Cerebellar nuclear complex (tissue), 1 donor: ENCODE measurements at places on chromosomes 16 and 17.

GRCh38 chr16:19185510-19185851 lies 17.4 kb downstream of the SYT17 start:
- no peak for DNase-seq

GRCh38 chr17:80086081-80086480 lies 15.3 kb upstream of the GAA start:
- DNase-seq, result no peak

DNA sequence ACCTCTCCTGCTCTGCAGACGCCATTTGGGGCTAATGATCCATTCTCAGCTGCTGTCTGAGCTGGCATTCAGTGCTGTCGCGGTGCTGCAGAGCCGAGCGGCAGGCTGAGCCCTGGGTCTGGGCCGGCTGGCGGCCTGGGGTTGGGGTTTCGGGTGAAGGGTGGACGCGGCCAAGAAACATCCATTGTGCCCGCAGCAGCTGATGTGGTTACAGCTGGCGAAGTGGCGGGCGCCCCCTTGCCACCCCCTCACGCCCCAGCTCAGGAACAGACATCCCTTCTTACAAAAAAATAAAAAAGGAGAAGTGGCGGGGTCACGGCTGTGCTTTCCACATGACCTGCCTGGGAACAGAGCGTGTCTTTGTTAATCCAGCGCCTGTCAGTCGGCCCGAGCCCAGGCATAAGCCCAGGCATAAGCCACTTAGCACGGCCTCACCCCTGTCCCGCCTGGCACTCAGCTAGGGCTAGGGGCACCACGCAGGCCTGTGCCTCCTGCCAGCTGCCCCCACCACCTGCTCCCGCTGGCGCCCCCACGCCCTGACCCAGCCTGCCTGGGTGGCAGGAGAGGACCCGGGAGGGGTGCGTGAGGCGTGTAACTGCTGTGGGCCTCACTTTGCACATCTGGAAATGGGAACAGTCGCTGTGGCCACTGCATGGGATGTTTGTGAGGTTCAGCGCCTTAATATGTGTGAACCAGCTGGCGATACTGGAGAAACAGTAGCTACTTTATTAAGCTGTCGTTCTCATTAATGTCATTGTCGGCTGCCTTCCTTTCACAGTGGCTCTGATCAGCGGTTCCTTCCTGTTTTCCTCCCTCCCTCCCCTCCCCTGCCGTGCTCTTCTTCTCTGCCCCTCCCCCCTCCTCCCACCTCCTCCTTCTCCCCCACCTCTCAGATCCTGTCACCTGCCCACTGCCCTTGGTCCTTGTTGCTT lies 197.7 kb upstream of the CIBAR2 start:
- DNase-seq, result no peak

DNA sequence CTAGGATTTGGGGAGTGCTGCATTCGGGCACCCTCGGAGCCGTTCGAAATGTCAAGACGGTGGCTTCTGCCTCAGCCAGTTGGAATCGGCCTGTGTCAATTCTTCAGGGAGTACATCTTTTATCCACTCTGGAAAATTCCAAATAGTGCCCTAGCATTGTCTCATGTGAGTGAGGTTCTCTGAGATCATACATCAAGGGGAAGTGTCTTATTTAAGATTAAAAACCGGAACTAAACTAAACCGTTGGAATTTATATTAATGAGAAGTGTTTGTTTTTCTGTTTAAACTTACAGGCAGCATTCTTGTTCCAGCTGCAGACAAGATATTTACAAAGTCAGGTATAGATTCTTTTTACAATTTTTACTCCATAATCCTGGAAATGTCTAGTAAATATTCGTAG lies 56.8 kb downstream of the SLC47A1 start:
- no peak for DNase-seq

DNA sequence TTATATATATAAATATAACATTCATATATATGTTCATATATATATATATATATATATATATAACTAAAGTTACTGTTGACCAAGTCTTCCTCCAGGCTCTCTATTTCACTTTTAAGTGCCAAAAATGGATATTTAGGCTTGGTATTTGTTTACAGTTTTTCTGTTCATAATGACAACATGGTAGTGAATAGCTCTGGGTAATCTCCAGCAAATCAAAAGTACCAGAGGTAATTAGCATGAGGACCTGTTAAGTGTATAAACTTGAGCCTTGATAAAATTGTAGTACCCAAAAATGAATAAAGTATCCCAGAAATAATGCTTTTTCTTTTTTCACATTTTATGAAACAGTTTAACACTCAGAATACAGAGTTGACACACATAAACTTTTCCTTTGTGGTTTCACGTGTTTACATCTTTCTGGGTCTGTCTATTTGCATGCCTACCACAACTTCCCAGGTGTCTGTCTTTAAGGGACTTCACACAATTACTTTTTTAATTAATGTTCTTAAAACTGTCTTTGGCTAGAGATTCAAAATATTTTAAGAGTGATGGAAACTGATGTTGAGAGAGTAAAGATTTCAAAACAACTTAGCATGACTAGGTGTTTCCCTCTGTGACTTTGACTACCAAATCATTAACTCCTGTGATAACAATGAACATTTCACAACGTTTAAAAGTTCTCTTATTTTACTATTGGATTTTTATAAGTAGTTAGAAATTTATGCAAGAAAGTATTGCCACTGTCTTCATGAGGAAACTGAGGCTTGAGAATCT lies 47.9 kb downstream of the RABEP1 start:
- no peak for DNase-seq

DNA sequence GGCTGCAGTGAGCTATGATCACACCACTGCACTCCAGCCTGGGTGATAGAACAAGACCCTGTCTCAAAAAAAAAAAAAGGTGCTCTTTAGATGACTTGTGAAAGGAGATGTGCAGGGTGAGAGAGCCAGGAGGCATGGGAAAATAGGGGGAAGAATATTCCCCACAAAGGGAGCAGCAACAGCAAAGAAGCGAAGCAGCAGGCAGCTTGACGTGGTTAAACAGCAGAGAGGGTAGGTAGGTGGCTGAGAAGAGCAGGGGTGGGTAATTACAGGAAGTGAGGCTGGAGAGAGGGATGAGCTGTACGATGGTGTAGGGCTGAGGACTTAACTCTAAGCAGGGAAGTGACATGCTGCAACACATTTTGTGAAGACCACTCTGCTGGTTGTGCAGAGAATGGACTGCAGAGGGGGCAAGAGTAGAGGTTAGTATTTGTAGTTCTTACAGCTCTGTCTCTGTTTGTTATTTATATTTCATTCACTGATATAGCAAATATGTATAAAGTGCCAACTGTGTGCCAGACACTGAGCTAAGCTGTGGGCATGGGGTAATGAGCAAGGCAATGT lies 1.6 kb downstream of the HEATR3 start:
- DNase-seq, result no peak

DNA sequence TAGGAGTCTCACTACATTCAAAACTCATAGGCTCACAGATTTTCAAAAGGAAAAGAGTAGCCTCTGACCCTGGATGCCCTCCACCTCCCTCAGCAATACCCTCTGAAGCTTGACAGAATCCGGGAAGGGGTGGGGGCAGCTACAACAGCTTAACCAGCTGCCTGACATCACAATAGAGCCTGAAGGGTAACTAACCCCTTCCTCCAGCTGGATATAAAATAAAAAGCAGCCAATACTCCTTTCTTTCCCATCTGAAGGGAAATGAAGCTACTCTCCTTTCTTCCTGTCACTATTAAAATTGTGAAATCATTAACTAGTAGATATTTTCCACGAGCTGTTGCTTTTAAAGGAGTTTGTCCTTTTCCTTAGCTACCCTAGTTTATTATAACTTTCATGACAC lies 24.0 kb downstream of the USP31 start:
- DNase-seq, result no peak

DNA sequence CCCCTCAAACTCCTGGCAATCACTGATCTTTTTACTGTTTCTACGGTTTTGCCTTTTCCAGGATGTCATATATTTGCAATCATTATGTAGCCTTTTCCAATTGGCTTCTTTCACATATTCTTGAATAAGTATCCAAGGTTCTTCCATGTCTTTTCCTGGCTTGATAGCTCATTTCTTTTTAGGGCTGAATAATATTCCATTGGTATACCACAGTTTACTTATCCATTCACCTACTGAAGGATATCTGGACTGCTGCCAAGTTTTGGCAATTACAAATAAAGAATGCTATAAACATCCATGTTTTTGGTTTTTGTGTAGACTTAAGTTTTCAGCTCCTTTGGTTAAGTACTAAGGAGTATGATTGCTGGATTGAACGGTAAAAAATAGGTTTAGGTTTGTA lies 16.0 kb downstream of the GPATCH8 start:
- no peak for DNase-seq

- no peak for DNase-seq
Measured at GRCh38 chr16:10865991-10866966, 10.7 kb upstream of the CIITA start.

DNA sequence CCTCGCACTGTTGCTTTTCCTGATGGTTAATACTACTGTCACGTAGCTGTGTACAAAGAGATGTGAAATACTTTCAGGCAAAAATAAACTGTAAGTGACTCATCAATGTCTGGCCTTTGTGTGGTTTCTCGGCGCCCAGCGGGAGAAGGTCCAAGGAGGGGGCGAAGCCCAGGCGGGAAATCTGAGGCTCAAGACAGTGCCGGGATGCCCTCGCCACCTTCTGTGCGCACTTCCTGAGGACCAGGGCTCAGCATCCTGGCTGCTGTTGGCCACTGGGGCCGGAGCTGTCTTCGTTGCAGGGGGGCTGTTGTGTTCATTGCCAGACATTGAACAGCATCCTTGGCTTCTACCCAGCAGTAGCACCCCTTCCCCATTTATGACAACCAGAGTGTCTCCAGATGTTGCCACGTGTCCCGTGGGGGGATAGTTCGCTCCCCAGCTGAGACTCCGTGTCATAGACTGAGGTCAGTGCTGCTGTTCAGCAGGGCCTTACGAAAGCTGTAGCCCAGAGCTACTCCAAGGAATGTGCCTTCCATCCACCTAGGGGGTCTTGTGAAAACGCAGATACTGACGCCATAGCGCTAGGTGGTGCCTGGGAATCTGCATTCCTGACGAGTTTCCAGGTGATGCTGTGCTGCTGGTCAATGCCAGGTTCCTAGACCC lies 67.3 kb upstream of the PLCG2 start:
- DNase-seq, result no peak

DNA sequence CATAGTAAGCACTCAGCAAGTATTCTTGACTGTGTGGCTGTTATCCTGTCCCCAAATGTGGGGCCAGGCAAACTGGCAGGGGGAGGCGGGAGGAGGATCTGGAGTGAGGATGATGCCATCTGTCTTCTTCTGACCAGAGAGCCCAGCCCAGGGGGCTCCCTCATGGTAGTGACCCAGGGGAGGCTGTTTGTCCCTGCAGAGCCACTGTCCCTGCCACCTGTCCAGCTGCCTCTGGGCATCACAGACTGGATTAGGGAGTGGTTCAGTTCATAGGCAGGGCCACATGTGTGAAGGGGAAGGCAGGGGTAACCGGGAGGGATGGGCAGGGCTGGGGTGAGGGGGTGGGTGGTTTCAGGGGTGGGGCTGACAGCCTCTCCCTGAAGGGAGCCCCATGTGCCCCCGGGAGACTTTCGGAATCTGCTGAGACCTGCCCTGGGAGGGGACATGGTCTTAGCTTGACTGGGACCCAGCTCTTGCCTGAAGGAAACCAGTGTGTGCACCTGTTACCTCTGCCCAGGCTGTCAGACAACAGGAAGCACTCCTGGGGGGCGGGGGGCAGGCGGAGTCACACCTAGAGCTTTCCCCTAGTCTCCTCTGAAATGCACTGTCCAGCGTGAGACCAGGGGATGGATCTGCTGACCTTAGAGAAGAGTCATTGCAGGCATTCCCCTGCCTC lies 15.2 kb downstream of the ARHGAP23 start:
- no peak for DNase-seq

DNA sequence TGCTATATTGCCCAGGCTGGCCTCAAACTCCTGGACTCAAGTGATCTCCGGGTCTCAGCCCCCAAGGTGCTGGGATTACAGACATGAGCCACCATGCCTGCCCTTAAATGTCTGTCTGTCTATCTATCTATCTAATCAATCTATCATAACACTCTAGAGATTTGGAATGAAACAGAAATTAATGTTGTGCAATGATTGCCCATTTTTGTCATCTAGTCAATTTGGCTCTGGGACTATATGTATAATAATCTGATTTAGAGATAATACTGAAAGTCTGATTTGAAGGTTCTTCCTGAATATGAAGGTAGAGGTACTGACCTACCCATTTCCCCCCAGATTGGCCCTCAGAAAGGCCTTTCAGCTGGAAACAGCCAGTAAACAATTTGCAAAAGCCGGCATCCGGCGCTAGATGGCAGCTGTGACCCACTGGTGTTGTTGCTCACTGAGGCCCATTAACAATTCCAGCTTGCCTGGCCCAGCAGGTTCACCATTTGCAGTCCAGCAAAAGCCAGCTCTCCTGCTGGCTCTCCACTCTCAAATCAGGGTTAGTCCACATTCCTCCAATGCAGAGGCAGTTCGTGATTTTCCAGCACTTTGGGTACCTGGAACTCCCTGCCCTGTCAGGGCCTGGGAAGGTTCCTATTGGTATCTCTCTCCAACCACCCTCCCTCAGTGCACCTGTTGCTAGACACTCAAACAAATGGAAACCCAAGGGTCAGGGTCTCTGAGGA lies 22.9 kb upstream of the C16orf87 start:
- DNase-seq, result peak; percentile 21
